ENCODE measurements at places on chromosomes 13 and 19.

GRCh38 chr13:108915095-108915633 is 285.8 kb downstream of the MYO16 start:
- no peak for DNase-seq

GRCh38 chr19:15913830-15914229 is 16.0 kb upstream of the CYP4F2 start:
- no peak for DNase-seq

DNA sequence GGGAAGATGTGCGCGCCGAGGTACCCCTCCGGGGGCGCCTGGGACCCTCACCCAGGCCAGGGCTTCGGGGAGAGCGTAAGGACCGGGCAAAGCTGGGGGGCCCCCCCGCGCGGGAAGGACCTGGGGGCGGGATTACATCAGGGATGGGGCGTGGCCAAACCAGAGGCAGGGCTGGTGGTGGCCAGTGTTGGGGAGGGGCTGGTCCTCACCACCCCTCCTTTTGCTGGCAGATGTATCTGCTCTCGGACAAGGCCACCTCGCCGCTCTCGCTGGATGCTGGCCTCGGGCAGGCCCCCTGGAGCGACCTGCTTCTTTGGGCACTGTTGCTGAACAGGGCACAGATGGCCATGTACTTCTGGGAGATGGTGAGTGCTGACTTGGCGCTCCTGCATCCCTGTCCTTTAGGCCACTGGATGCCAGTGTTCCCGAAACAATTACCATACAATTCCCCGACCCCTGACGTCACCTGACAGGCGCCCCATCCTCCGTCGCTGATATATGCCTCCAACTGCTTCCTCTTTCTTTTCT is 25.3 kb downstream of the TRPM4 start:
- DNase-seq: no peak

GRCh38 chr19:16338470-16339360 is 14.1 kb downstream of the KLF2 start:
- no peak for DNase-seq

DNA sequence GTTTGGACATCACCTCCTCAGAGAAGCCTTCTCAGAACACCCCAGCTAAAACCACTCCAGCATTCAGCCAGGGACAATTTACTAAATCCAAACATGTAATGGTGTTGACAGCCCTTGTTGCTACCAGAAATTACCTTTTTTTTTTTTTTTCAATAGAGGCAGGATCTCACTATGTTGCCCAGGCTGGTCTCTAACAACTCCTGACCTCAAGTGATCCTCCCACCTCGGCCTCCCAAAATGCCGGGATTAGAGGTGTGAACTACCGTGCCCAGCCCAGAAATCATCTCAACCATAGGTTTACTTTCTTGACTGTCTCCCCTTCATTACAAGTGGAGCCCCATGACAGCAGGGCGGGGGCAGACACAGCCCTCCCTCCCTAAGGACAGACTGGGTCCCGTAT is 9.2 kb downstream of the CLIP3 start:
- no peak for DNase-seq

DNA sequence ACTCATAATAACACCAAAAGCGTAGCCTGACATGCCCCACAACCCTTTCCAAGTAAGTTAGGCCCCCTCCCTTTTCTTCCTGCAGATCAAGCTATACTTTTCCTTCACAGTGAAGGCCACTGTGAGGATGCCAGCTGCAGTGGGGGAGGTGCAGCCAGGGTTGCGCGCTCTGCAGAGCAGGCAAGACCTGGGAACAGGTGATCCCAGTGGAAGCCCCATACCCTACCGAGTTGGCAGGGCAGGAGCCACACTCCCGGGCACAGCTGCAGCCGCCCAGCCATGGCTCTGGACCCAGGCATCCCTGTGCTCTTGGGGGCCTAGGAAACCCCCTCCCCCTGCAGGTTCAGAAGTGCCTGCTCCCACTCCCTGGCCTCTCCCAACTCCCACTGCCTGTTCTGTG is 18.7 kb downstream of the MTMR6 start:
- DNase-seq: no peak

- no peak for DNase-seq
Measured at GRCh38 chr13:51444922-51445321, 7.9 kb downstream of the INTS6 start.

DNA sequence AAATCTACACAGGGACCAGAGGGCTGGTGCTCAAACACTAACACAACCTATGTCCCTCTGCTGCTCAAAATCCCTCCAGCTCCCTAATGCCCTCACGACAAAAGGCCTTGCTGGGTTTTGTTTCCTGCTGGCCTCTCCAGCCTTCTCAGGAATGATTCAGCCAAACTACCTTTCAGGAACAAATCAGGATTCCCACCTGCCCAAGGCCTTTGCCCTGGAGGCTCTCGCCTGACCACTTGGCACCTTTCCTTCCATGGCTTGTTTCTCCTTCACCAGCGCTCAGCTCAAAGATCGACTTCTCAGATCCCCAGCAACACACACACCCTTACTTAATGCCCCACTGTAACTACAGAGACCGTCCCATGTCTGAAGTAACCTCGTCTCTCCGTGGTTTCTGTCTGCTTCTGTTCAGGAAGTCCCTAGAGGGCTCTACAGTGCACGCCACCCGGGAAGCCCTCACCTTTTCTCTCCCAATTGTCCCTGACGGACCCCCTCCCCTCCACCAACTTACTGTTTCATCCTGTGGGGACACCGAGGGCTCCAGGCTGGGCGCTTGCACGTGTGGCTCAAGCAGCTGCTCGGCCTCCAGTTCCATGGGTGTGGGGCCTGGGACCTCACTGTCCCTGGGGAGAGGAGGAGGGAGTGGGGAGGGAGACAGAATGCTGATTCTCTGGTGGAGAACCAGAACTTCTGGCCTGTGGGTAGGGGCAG is 3.2 kb upstream of the SIX5 start:
- DNase-seq: no peak

DNA sequence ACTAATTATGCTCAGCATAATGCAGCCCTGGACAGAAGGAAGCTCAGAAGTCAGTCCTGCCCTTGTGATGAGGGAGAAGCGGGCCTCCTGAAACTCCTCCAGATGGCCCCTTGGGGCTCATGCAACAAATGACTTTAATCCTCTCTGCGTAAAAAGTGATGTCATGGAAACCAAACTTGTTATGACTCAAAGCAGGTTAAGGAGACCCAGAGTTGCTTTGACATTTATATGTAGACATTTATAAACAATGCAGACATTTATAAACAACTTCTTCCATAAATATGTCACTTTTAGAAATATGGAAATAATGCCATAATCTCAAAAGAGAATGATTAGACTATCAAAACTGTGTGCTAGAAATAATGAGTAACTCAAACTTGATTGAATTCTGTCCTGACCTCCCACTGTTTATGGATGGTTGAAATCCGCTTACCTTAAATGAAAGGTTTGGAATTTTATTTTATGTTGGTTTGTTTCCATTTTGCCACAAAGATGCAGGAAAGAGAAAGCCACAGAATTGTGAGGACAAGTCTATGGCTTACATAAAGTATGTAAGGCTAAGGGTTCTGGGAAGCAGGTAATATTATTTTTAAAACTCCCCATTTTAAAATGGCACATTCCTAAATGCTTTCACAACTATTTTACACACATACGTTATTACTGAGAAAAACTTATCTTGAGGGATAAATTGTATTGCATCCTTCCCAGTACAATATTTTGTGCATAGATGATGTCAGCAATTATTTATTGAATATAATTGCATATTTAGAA is 73.7 kb downstream of the CYSLTR2 start:
- DNase-seq: no peak

DNA sequence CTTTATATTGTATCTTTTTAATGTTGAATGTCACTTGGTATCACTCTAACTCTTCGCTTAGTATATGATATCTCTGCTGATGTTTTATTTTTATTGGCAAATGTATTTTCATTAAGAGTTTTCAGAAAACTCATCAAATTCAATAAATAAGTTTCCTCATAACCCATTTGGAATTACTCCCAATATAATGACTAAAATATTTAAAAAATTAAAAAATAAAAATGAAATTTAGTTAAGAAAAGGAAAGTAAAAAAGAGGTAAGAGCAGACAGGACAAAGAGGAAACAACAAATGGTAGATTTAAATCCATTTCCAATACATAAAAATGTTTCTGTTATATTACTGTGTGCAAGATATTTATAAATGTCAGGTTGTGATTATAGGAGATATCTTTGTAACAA is 548.9 kb upstream of the SPRY2 start:
- DNase-seq: no peak

- no peak for DNase-seq
Measured at GRCh38 chr13:106291006-106291405, 244.5 kb downstream of the EFNB2 start.

- DNase-seq: no peak
Measured at GRCh38 chr13:28730762-28731161, 12.0 kb upstream of the SLC46A3 start.

GRCh38 chr13:104571161-104571892 is 1505.1 kb upstream of the SLC10A2 start:
- DNase-seq: peak; percentile 64

DNA sequence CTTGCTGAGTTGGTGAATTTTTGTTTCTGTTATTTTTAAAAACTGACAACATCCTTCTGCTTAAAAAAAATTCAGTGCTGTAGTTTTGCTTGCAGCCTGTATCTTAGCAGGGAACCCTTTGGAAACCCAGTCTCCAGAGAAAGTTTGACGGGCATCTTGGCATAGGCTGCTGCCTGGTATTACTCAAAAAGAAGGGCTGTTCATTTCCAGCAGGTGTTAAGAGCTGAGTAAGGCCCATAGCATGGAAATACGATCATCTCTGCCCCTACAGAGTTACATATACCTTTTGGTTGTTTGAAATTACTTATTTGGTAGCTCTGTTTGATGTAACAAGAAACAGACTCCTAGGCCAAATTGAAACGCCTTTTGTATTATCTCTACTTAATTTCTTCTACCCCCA is 41.5 kb downstream of the URI1 start:
- no peak for DNase-seq

DNA sequence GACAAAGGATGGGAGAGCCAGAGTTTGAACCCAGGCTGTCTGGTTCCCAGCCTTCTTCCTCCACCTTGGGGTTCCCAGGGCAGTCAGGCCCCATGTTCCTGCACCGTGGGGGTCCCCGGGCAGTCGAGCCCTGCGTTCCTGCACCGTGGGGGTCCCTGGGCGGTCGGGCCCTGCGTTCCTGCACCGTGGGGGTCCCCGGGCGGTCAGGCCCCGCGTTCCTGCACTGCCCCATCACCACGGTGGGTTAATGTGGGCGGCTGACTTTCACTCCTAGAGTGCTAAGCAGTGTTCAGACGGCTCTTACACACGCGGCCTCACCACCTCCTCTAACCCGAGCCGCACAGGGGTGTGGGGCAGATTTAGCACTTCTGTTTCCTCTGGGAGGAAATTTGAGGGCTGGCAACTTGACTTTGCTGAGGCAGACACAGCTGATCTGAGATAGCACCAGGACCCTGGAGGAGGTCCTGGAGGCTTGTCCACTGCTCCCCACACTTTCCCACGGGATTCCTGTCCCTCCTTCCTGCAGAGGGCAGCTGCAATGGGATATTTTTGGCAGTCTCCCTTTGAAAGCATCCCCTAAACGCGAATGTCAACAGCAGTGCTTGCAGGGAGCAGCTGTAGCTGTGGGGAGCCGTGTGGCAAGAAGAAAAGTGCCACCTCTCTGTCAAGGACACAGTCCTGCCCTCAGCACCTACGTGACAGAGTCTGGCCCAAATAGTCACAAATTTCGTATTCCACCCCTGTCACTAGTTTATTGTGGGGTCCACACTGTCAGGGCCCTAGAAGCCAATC is 239.4 kb downstream of the TEX29 start:
- no peak for DNase-seq

- no peak for DNase-seq
Measured at GRCh38 chr19:54201980-54202379, 1.3 kb downstream of the RPS9 start.

DNA sequence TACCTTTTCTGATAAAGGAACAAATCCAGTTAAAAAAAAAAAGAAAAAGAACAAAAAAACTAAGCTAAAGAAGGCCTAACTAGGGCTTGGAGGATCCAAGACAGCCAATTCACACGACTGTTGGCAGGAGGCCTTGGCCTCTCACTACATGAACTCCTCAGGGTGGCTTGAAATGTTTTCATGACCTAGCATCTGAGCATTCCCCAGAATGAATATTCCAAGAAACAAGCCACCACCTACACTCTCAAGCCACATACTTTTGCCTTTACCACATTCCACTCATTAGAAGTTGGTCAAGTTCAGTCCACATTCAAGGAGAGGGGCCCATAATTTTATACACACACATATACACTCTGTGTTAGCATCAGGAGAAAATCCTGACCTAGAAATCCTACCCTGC is 97.6 kb upstream of the SIAH3 start:
- no peak for DNase-seq

GRCh38 chr13:21138561-21138960 is 37.8 kb downstream of the SKA3 start:
- no peak for DNase-seq

- DNase-seq: no peak
Measured at GRCh38 chr13:93620181-93620765, 393.7 kb downstream of the GPC6 start.

DNA sequence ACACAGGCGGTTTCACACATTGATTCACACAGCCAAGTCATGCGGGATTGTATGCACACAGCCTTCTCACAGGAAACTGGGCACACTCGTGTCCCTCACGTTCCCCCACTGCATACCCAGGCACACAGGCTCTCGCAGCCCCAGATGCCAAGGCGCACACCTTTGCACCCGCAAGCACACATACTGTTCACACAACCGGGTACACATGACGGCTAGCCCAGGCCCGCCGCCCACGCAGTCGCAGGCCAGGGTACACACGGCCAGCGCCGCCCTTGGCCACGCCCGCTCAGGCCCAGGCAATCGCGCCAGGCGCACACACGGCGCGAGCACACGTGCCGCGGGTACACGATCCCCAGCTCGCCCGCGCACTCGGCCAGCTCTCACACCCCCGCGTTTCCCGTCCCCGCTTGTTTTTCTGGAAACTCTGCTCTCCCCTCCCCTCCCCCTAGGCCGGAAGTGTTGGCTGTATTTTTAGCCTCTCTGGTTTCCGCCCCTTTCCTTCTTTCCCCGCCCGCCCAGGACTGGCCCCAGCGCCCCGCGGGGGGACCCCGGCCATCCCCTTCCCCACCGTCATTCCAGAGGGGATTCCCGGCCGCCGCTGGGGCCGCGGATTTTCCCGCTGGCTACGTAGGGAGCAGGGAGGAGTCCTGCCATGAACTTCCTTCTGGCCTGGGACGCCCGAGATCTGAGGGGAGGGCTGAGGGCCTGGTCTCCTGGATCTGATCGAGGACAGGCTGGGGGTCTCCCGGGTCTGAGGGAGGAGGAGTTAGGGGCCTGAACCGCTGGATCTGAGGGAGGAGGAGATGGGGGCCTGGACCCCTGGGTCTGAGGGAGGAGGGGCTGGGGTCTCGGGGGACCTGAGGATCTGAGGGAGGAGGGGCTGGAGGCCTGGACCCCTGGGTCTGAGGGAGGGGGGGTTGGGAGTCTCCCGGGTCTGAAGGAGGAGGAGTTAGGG is 4.0 kb upstream of the ZFP36 start:
- peak; percentile 49 for DNase-seq

- DNase-seq: no peak
Measured at GRCh38 chr19:7600721-7601120, 5.1 kb downstream of the CAMSAP3 start.

Measured in posterior cingulate gyrus (tissue), 11 donors.